ENCODE measurements at places on chromosomes 2 and 18.

GRCh38 chr2:61967262-61967661 lies 61.8 kb downstream of the COMMD1 start:
- no peak for DNase-seq

GRCh38 chr2:136858656-136859055 lies 93.3 kb downstream of the THSD7B start:
- DNase-seq = no peak

DNA sequence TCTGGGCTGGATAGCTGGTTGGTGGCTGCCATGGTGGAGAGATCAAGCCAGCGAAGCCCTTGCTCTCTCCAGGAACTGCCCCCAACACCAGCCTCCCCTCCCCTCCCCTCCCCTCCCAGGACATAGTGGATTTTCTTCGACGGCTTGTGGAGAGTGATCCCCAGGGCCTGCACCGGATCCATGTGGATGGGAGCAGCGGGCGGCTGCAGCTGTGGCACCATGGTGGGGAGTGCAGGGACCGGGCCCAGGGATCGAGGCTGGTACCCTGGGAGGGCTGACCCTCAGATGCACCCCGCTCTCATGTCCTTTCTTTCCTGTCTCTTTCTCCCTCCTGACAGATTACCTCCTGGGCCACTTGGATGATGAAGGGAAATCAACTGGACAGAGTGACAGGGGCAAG lies 7.0 kb downstream of the TTC31 start:
- no peak for DNase-seq

GRCh38 chr2:12424219-12424618 lies 292.5 kb upstream of the TRIB2 start:
- no peak for DNase-seq

DNA sequence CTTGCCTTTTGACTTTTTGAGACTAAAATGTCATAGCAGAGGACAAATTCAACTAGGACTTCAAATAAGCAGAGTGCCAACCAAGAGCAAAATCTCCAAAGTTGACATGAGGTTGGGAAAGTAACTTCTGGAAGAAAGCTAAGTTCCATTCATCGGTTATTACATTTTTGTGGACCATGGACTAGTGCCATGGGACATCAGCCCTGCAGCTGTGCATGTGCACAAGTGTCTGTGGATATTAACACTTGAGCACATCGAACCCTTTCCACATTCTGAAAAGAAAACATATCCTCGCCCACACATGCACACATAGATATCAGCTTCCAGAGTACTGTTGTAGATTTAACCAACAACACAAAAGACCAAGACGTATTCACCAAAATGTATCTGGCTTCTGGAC lies 262.6 kb downstream of the NYAP2 start:
- no peak for DNase-seq

GRCh38 chr2:223519471-223519870 lies 82.7 kb downstream of the SCG2 start:
- no peak for DNase-seq

GRCh38 chr2:98819231-98819766 lies 88.4 kb upstream of the MGAT4A start:
- no peak for DNase-seq

DNA sequence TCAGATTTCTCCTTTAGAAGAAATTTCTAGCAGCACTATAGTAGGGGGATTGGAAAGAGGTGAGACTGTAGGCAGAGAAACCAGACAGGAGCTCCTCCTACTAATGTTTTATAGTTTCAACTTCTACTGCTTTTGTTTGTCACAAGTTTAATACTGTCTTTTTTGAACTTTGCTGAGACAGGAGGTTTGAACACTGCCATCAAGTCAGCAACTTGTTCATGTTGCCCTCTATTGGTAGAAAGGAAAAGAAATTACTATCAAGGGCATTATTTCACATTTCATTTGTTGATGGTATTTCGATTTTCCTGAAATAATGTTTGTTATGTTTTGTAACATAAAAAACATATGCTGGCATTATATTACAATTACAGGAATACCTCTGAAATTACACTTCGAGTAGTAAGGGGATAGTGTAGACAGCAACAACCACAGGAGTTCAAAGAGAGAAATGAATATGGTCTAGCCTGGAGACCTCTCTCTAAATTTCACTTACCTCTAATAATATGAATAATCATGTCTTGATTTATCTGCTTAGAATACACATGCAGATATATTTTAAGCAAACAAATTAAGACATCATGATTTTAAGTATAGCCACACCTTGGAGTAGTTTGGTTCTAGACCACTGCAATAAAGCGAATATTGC lies 12.4 kb upstream of the CCDC88A start:
- peak; percentile 35 for DNase-seq
